Uterus (tissue), 4 donors: ENCODE measurements at places on chromosomes 3 and 15.

DNA sequence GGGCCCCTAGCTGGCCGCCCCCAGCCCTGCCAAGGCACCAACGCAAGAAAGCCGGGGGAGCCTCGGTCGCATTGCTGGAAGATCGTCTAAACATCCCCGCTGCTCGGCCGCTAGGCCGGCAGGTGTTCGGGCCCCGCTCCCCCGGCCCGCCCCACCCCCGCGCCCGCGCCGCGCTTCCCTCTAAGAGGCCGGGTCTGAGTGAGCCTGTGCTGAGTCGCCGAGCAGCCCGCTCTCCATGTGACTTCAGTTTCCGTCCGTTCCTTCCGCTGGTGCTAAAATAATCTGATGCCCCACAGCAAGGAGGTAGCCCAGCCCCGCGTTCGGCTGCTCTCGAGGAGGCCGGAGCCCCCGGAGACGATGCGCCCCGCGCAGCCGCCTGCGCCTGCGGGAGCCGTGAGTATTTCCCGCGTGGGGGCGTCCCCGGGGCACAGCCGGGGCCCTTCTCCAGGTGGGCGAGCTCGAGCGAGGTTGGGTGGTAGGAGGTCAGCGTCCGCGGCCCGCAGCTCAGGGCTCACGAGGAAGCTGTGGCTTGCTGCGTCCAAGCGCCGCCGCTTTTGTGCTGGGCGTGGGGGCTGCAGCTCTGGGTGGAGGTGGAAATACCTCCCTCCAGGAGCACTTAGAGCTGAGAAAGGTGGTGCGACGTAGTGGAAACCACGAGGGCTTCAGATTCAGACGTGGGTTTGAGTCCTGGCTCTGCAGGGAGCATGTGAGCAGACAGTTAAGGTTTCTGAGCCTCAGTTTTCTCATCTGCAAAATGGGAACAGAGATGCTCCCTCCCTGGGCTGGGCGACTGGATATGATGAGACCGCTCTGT is at the start of gene NRROS:
Gene NRROS (plus strand): TSS at position 212 of the 814 bp plus-strand sequence. CDS start 14,846 bp downstream, outside the sequence.
- DNase-seq = peak; percentile 35

DNA sequence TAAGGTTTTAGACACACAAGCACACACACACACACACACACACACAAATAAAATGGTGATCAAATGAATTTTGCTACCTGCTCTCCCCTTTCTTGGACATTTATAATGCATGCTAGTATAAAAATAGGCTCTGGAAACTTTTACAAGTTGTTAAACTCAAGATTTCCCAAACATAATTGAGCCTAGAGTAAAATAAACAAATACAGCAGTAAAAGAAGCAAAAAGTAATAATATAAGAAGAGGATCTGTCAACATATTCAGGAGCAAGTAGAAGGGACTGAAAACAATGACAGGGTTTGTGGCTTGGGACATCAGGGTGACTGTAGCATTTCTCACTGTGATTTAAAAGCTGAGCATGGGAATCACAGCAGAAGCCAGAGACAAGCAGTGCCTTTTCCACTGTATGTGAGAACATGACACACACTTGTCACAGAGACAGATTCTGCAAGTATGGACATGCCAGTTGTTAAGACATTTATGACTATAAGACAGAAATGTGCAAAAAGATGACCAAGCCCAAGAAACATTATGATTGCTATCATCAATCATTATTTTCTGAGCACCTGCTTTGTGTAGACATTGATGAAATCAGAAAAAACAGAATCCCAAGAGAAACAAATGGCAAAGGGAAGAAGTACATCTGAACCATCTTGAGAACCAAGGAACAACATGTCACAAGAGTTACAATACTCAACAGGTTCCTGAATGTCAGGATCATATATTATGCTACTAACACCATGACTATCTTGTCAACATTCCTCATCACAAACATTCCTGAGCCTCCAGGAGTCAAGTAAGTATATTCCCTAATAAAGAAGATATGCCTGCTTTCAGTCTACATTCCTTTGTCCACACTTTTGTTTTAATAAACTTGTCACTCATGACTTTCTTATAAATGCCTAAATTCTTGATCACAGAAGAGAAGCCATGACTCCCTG is 7.1 kb downstream of the THRB start:
- no peak for DNase-seq

DNA sequence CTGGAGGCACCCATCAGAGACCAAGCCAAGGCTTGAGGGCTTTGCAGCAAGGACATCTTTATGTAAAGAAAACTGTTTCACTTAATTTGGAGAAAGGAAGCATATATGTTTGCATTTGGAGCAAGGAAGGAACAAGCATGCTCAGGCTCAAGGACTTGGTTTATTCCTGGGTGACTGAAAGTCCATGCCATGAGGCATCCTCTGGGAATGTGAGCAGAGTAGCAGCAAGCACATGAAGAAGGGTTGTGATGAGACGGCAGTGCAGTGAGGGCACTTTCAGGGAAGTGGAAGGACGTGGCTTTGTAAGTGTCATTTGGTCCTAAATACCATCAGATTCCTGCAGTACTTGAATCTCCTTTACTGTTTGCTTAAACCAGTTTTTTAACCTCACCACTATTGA is 26.8 kb downstream of the POLG start:
- no peak for DNase-seq

DNA sequence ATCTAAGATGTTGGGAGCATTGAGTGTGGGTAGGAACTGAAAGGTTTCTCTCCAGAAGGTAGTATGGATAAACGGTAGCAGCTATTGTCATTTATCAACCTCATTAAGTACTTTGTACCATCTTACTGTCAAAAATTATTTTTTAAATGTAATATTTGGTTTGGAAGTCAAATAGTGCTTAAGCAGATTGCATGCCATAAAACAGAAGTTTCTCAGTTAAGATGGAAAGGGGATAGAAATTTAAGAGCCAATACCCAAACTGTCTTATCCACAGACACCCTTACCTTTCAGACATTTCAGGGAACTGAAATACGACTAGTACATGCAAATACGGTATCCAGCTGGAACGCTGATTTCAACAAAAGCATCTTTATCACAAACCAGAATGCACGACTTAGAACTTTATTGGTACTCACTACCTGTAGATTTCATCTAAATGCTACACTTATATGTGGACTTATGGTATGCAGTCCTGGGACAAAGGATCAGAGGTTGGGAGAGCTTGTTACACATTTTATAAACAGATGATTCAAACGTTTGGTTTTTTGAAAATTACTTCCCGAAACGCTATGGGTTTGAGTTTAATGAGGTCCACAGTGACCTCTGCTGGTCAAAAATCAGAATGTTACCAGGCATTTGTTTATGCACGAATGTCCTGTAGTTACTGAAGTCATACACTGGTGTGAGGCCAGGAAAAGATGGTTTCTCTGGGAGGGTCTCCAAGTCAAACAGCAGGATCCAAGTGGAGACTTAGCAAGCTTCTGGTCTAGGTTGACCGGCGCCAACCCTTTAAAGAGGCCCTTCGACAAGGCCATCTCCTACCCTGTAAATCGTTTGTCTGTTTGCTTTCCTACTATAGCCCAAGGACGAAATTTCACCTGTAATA is 45.7 kb upstream of the DUT start:
- DNase-seq = peak; percentile 43
